ENCODE measurements at places on chromosomes 2 and 18.

- no peak for DNase-seq
These were observed 692.6 kb upstream of the TMEFF2 start for GRCh38 chr2:192887337-192887736.

GRCh38 chr18:62999921-63000320, 284.6 kb downstream of the PHLPP1 start:
- no peak for DNase-seq

DNA sequence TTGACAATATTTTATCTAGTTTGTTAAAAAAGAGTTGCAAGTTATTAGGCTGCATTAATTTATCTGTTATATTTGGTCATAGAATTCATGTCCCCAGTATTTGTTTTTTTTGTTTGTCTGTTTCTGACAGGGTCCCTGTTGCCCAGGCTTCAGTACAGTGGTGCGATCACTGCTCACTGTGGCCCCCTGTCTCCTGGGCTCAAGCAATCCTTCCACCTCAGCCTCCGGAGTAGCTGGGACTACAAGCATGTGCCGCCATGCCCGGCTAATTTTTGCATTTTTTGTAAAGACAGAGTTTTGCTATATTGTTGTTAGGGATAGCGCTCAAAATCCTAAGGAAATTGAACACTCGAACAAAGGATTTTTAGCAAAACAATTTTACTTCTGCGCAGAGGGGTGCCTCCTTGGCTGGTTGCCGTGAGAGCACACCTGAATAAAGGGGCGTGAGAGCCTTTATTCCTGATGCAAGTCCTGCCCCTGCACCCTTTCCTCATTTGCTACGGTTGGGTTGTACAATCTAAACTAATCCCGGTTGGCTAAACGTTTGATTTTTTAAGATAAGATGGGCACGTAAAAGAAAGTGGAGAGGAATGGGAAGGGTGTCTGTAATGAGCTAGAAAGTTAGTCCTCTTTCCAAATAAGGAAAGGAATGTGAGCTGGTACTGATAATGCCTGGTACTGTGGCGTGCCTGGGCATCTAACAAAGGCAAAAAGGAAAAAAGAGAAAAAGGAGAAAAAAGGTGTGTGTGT, 65.5 kb downstream of the COMMD1 start:
- DNase-seq: no peak

GRCh38 chr18:12597760-12598159, 60.1 kb downstream of the SPIRE1 start:
- DNase-seq: peak; percentile 79

All from astrocyte of the spinal cord (primary cell).